ENCODE measurements at places on chromosomes 13 and 19. TPM values are rescaled to one million over a fixed set of nuclear protein-coding genes. Genes with fewer than 3 reads are reported as not detected.

Gene GSX1
- total RNA-seq: not detected

DNA sequence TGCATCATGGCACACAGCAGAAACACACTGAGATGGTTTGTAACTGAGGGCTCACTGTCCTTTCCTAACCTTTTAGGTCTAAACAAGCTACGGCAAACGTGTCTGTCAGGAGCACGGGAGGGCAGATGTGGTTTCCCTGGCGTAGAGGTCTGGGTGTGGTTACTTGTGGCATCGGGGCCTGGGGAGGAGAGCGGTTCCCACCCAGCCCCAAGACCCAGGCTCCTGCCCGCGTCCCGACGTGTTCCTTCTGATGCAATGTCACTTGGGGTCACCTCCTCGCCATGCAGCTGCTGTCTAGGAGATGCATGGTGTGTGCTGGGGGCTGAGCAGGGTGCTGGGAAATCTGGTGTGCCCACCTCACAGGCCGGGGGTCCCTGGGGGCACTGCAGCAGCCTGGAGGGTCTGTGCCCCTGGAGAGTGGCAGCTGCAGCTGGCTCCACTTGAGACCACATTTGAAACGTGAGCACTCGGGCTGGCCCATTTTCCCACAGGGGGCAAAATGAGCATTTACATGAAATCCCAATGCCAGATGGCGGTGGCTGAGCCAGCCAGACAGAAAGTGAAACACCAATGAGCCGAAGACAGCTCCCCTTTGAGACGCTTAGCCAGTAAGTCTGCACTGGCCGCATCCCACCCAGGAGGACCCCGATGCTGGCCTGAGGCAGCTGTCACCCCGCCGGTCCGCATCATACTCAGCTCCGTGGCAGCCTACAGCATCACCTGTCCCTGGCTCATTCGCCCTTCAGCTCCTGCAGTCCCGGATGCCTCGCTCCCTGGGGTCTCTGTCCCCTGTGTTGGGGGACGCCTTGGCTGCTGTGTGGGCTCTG lies 22.3 kb upstream of the MYDGF start:
- DNase-seq: no peak

DNA sequence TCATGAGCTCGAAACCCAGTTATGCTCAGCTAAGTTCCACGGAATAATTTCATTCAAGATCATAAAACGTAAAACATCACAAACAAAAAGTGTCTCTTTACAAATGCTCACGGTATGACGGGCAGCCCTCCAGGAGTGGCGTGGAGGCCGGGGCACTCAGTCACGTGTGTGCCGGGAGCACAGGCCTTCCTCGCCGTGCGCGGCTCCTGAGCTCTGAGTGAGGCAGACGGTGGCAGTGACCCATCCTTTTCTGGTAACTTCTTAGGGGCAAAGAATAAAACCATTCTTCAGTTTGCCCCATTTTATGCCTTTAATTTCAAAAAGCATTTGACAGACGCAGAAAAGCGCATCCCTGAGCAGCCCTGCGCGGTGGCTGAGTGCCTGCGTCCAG lies 72.8 kb downstream of the ATP11A start:
- no peak for DNase-seq

- DNase-seq: no peak
Observed at GRCh38 chr13:20033486-20033885, 75.0 kb downstream of the ZMYM2 start.

GRCh38 chr13:100214886-100215285 lies 126.0 kb downstream of the PCCA start:
- no peak for DNase-seq

Gene CCL25
- total RNA-seq: not detected

GRCh38 chr19:6402837-6403608 lies 10.1 kb upstream of the GTF2F1 start:
- peak; percentile 81 for DNase-seq

Gene TTYH1
- total RNA-seq: under 0.01 TPM

GRCh38 chr13:54248306-54248705 lies 1219.7 kb downstream of the OLFM4 start:
- no peak for DNase-seq

Gene CEACAM20
- total RNA-seq: not detected

Gene TSHZ3
- total RNA-seq: 0.77 TPM

- DNase-seq: no peak
Observed at GRCh38 chr13:93029536-93029935, 197.1 kb upstream of the GPC6 start.

Gene SLC17A7
- total RNA-seq: 0.13 TPM

DNA sequence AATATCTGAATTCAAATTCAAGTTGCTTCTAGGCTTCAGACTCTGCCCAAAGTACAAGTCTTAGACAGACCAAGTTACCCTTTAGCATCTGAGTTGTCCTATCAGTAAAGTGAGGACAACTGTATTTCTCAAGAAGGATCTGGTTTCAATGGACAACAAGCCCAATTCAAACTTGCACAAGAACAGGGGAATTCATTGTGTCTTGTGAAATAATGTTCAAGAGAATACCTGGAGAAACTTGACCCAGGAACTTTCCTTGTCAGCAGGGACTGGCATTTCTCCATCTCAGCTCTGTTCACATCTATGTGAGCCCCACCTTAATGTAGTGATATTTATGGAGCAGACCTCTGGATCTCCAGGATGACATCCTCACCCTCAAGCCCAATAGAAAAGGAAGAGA lies 894.9 kb upstream of the SLC10A2 start:
- DNase-seq: no peak

DNA sequence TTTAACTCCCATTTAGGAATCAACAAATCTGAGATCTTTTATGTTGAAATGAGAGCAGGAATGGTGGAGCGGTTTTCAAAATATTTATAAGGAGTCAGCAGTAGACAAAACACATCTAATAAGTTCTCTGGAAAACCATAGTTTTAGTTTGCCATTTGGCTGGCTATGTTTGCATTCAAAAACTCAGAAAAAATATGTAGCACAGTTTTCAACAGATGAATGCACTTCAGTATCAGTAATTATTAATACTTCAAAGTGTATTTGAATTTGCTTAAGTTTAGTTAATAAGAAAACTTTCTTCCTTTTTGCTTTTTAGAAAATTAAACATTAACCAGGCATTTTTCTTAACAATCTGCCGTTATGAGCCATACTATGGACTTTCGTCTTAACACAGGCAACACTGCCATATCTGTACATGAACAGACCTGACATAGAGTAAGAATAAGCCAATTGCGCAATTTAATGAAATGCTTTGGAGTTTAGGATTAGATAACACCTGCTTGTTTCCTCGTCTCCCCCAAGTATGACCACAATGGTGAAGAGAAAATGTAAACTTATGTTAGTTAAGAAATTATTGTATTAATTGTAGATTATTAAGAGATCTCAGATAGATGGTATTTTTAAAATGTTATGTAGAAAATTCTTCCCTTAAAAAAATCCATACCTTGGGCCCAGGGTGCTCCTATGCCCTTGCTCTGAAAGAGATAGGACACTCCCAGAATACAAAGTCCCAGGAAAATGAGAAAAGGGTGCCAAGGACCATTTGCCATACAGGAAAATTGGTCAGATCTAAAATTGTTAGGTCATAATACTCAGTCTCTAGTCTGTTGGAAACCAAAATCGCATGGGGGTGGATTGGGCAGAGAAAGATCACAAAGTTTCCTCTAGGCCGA lies 552.3 kb upstream of the ARGLU1 start:
- no peak for DNase-seq

Gene AMER2
- total RNA-seq: not detected

DNA sequence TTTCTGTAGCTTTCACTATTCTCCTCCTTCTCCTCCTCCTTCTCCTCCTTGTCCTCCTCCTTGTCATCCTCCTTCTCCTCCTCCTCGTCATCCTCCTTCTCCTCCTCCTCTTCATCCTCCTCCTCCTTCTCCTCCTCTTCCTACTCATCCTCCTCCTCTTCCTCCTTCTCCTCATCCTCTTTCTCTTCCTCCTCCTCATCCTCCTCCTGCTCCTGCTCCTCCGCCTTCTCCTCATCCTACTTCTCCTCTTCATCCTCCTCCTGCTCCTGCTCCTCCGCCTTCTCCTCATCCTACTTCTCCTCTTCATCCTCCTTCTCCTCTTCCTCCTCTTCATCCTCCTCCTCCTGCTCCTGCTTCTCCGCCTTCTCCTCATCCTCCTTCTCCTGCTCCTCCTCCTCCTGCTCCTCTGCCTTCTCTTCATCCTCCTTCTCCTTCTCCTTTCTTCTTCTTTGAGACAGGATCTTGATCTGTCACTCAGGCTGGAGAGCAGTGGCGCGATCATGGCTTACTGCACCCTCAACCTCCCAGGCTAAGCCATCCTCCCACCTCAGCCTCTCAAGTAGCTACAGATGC lies 36.3 kb downstream of the TRPM4 start:
- no peak for DNase-seq
